Stimulated activated naive B cell treated with anti-CD40 and anti-IgM and Interleukin-4, amounts not matched to agents 10 μg/mL and 1 μg/mL and 100 μg/mL, for 72 hours (primary cell): ENCODE measurements at places on chromosomes 4 and X.

DNA sequence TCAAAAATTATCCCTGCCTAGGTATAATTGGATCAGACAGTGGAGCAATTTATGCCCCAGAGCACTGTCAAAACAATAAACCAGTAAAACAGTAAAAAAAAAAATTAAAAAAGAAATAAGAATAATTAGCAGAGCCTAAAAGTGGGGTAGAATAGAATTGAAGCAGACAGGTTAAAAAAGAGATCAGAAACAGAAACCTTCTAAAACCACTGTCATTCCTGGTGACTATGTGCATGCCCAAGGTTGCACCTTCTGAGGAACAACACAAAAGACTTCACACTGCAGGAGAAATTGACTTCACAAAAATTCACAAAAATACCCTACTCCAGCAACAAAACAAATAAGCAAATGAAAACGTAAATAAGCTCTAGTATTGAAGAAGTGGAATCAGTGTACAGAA is 168.6 kb downstream of the SPANXA1 start:
- H3K36me3 ChIP-seq: no peaks in the 10 kb centered on the region
- H3K4me1 ChIP-seq: no peaks in the 10 kb centered on the region
- H3K4me3 ChIP-seq: no peak overlapping the region
- H3K27ac ChIP-seq: no peak overlapping the region

GRCh38 chr4:48556268-48556667 is 66.2 kb downstream of the ZAR1 start:
- no peaks in the 10 kb centered on the region for H3K4me1 ChIP-seq
- no peaks in the 10 kb centered on the region for H3K27me3 ChIP-seq
- no peak overlapping the region for H3K27ac ChIP-seq
- peaks cover 55% of the 10 kb centered on the region for H3K36me3 ChIP-seq
- H3K4me3 ChIP-seq: no peak overlapping the region

DNA sequence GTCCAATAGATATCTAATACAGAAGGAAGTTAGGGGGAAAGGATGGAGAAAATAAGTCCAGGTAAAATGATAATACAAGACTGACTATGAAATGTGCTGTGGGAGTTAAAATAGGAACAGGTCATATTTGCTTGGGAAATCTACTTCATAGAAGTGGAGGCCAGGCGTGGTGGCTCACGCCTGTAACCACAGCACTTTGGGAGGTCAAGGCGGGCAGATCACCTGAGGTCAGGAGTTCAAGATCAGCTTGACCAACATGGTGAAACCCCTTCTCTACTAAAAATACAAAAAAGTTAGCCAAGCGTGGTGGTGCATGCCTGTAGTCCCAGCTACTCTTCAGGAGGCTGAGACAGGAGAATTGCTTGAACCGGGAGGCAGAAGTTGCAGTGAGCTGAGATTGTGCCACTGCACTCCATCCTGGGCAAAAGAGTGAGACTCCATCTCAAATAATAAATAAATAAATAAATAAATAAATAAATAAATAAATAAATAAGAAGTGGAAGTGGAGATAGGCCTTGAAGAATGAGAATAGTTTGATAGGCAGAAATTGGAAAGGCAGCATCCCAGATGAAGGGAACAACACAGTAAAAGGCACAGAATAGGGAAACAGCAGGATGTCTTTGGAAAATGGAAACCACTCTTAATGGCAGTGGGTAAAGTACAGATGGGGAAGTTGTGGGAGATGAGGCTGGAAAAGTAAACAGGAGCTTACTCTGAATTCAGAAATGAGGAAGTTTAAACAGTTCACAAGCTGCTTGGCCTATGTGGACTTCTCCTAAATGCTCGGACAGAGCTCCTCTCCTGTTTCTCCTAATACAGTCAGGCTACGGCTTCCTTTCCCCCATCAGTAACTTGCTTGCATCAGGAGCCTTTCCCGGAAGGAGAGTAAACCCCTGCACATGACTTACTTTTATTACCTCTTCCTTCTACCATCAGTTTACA is 15.1 kb upstream of the GK start:
- H3K27me3 ChIP-seq: no peaks in the 10 kb centered on the region
- H3K36me3 ChIP-seq: no peaks in the 10 kb centered on the region
- DNase-seq: no peak
- H3K4me1 ChIP-seq: peaks cover 5% of the 10 kb centered on the region

GRCh38 chrX:67503004-67503403 is 40.8 kb upstream of the AR start:
- H3K4me1 ChIP-seq: no peaks in the 10 kb centered on the region
- no peak overlapping the region for H3K27ac ChIP-seq
- DNase-seq: no peak
- H3K4me3 ChIP-seq: no peak overlapping the region
- H3K27me3 ChIP-seq: no peaks in the 10 kb centered on the region

DNA sequence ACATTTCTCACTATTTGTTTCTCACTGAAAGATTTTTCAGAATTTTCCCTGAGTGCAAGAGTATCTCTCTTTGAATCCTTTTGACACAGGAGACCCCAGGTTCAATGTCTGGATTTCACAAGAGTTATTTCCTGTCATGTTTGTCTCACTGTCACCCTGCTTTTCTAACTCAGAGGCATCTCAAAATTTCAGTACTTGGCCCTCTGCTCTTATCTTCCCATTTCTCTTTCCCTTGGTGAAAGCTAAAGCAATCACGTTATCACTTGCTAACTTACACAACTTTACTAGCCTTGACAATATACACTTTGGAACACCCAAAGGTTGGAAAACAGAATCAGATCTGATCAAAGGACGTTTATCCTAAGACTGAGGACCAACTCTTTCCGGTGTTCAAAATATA is 17.3 kb downstream of the IGSF1 start:
- H3K36me3 ChIP-seq: no peaks in the 10 kb centered on the region
- no peak overlapping the region for H3K4me3 ChIP-seq
- DNase-seq: no peak
- H3K27me3 ChIP-seq: no peaks in the 10 kb centered on the region
- no peak overlapping the region for H3K27ac ChIP-seq
- no peaks in the 10 kb centered on the region for H3K4me1 ChIP-seq

GRCh38 chr4:40552536-40552935 is 77.1 kb downstream of the RBM47 start:
- H3K4me3 ChIP-seq: no peak overlapping the region
- no peaks in the 10 kb centered on the region for H3K27me3 ChIP-seq
- DNase-seq: no peak
- H3K4me1 ChIP-seq: peaks cover 16% of the 10 kb centered on the region

DNA sequence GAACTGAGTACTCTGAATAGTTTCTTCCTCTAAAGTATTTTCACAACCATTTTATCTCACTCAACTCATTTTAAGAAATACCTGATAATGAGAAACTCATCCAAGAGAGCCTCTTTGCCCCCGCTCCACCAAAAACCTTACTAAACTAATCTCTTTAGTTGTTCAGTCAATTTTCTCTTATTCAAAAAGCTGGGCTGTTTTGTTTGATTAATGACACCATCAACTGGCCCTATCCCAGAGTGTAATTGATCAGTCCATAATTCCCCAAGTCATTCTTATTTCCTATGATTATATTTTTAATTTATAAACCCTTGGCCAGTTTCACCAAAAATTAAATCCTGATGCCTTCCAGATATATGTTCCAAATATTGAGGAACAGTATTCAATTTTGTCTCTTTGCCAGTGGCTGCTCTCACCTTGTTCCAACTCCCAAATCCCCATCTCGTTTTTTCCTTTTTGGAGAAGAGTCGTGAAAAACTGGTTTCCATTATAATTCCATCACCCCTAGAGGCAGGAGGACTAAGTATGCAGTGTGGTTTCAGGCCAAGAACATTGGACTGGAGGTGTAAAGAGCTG is 10.4 kb downstream of the LIMCH1 start:
- H3K27me3 ChIP-seq: no peaks in the 10 kb centered on the region

GRCh38 chr4:56817840-56818491 is 3.5 kb downstream of the SPINK2 start:
- peaks cover 11% of the 10 kb centered on the region for H3K4me1 ChIP-seq
- H3K27me3 ChIP-seq: peaks cover 15% of the 10 kb centered on the region
- H3K4me3 ChIP-seq: peak overlapping the region; percentile 5
- peak overlapping the region; percentile 56 for H3K27ac ChIP-seq
- DNase-seq: peak; percentile 35

DNA sequence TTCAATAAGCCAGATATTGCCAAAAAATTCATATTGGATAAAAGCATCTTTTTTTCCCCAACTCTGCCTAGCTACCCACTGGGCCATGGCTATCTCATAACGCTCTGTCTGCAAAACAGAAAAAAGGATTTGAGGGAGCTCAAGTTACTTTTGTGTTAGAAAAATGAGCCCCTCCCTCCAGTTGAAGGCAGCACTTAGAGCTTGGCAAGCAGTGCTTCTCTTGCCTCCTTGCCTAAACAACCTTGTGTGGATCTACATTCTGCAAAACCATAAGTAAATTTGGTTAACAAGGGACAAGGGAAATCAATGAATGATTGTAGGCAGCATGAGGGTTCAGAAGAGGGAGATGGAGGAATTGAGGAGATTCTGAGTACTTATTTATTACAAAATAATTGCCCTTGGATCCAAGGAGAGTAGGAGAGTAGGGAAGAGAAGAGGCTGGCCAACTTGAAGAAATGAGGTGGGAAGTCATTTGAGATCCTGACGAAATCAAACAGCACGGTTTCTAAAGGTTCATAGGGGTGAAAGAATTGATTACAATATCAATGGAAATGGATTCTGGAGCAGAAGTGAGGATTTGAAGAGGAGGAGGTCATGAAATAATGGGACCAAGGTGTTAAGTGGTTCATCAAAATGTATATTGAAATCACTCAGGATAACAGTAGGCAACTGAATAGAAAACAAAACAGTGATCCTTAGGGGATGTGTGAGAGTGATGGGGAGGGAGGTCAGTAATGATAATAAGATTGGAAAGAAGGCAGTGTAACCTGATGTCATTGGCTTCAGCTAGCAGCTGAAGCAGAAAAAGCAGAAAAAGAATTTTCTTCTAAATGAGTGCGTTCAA is 434.8 kb upstream of the IGFBP7 start:
- no peaks in the 10 kb centered on the region for H3K4me1 ChIP-seq
- H3K27ac ChIP-seq: no peak overlapping the region
- H3K36me3 ChIP-seq: no peaks in the 10 kb centered on the region
- no peak overlapping the region for H3K4me3 ChIP-seq
- DNase-seq: no peak
- no peaks in the 10 kb centered on the region for H3K27me3 ChIP-seq

- H3K27me3 ChIP-seq: no peaks in the 10 kb centered on the region
- H3K36me3 ChIP-seq: peaks cover 10% of the 10 kb centered on the region
- no peak overlapping the region for H3K27ac ChIP-seq
Observed at GRCh38 chr4:102477657-102478056, 23.5 kb upstream of the NFKB1 start.

DNA sequence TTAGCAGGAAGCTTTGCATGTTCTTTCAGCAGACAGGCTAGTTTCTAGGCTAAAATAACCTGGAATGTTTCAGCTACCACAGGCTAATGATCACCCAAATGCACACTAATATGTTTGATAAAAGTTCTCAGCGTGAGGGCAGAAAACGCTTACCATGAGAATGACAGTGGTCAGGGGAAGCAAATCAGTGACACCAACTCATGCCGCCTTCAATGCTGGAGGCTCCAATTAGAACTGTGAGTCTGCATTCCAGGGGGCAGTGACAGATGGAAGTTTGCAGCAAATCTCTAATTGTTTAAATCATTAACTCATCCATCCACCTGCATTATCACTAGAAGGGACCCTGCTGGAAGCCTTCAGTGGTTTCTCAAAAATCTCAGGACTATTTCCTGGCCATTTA is 43.2 kb downstream of the ANOS1 start:
- no peaks in the 10 kb centered on the region for H3K4me1 ChIP-seq
- no peaks in the 10 kb centered on the region for H3K36me3 ChIP-seq
- peaks cover 15% of the 10 kb centered on the region for H3K27me3 ChIP-seq

DNA sequence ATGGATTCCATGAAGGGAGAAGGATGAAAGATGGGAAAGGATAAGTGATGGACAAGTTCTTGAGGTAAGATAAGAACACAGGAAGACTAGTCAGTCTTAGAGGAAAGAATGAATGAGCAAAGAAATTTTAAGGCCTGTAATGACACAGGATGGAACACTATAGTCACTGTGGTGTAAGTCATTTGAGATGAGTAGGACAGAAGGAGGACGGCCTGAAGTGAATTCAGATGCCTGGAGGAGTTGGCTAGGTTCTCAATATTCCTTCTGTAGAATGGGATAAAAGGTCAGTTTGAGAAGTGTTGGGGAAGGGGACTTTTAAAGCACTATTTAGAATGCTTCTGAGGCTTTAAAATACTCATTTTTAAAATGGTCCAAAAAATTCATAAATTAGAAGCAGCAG is 3.9 kb downstream of the MSMO1 start:
- peak overlapping the region; percentile 54 for H3K27ac ChIP-seq
- peak overlapping the region; percentile 52 for H3K4me3 ChIP-seq
- DNase-seq: no peak
- peaks cover 39% of the 10 kb centered on the region for H3K36me3 ChIP-seq
- H3K4me1 ChIP-seq: peaks cover 27% of the 10 kb centered on the region

GRCh38 chr4:12612876-12613275 is 871.3 kb downstream of the RAB28 start:
- H3K27ac ChIP-seq: no peak overlapping the region
- no peaks in the 10 kb centered on the region for H3K4me1 ChIP-seq
- H3K4me3 ChIP-seq: no peak overlapping the region
- no peaks in the 10 kb centered on the region for H3K36me3 ChIP-seq
- no peak for DNase-seq

- peaks cover 16% of the 10 kb centered on the region for H3K4me1 ChIP-seq
- H3K36me3 ChIP-seq: peaks cover 4% of the 10 kb centered on the region
- peak overlapping the region; percentile 20 for H3K27ac ChIP-seq
- H3K4me3 ChIP-seq: peak overlapping the region; percentile 74
- no peak for DNase-seq
Observed at GRCh38 chr4:1405636-1406393, 427 bp downstream of the NKX1-1 start.

GRCh38 chr4:19850909-19851308 is 400.8 kb upstream of the SLIT2 start:
- no peaks in the 10 kb centered on the region for H3K36me3 ChIP-seq
- no peak overlapping the region for H3K4me3 ChIP-seq
- DNase-seq: no peak
- H3K27me3 ChIP-seq: no peaks in the 10 kb centered on the region
- no peak overlapping the region for H3K27ac ChIP-seq

DNA sequence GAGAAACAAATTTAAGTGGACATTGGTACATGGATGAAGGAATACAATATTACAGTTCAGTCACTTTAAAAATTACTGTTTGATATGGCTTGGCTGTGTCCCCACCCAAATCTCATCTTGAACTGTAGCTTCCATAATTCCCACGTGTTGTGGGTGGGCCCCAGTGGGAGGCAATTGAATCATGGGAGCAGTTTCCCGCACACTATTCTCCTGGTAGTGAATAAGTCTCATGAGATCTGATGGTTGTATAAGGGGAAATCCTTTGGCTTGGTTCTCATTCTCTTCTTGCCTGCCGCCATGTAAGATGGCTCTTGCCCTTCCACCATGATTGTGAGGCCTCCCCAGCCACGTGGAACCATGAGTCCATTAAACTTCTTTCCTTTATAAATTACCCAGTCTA is 804.2 kb upstream of the FRG1 start:
- H3K4me1 ChIP-seq: no peaks in the 10 kb centered on the region
- DNase-seq: no peak
- no peaks in the 10 kb centered on the region for H3K27me3 ChIP-seq
- H3K27ac ChIP-seq: no peak overlapping the region
